Memory B cell (primary cell): ENCODE measurements at places on chromosomes 11 and 22.

DNA sequence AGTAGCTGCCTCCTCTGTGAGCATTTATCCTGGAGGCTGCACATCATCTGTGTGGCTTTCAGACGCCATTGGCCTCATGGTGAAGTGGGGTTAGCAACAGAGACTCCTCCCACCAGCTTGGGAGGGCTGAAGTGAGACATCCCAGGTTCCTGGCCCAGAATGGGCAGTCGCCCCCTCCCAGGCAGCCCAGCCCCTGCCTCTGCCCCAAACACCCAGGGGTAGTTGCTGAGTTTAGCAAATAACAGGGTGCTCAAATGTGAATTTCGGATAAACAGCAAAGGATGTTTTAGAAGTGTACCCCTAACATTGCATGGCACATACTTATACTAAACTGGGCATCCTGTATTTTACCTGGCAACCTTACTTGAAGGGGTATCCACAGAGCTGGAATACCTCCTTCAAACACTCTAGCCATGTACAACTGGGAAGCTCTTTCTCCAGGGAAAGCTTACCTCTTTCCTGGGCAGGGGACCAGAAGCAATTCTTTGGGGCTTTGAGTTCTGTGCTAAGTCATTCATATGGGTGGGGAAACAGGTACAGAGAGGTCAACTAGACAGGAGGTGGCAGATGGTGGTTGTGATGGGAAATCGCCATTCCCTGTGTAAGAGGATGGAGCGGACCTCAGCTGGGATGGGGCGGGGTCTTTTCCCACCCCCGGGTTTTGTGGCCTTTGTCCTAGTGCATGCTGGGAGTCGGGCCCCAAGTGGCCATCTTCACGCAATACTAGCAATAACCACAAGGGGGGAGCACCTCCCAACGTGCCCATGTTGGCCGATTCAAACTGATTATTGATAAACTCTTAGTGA lies 19.3 kb downstream of the MTFP1 start:
- DNase-seq, result no peak

DNA sequence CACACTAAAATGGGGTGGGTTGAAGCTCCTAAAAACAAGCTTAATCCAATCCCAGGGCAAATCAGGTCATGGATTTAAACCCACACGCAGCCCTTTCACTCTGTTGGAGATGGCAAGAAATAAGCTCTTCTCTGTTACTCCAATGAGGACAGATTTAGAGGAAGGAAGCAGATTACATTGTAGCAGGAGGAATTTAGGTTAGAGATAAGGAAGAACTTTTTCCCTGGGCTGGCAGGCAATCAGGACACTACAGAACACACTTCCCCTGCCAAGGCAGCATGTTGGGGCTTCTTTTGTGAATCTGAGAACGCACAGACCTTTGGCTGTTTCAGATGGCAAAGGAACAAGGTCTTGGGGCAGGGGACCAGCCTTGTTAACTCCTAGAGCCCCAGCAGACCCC lies 46.2 kb downstream of the C11orf58 start:
- no peak for DNase-seq

DNA sequence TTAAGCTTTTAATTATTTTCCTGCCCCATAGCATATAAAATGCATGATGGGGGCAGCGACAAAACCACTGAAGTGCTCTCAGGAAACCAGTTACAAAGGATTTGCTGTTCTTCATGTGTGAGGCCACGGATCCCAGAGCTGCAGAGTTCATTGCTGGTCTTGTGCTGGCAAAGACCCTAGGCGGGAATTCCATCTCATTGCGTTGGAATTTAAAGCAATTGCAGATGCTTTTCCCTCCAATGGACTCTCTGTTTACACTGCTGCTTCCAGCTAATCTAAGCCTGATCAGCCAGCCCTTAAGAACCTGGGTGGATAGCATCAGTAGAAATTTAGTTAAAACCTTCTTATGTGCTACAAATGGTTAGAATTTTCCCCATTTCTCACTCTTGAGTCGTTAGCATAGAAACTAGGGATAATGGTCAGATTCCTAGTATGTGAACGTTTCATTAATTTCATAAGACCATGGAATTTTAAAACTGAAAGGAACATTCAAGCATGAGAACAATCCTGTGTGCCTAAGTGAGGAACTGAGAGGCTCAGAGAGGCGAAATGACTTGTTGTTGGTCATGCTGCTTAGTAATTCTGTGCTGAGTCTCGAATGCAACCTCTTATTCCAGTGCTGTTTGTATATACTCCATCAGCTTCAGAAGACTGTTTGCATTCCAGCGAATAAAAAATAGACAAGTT lies 36.1 kb upstream of the ADSL start:
- no peak for DNase-seq

DNA sequence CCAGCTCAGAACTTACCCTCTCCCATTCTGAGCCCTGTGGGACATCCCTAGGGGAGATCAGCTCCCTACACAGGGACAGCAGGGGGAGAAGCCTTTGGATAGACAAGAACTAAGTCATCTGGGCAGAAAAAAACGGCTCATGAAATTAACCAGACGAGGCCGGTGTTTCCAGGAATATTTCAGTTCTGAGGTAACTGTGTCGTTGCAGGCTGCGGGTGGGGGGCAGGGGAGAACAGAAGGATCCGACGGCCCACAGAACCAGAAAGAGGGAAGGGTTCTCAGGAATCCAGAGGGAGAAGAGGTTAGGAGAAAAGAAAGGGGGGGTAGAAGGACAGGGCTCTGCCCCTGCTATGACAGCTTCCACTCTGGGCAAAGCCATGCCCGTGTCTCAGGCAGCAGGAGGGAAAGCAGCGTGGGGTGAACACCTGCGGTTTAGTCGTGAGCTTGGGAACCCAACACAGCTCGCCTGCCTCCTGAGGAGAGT lies 3.6 kb downstream of the CLCF1 start:
- DNase-seq, result no peak

DNA sequence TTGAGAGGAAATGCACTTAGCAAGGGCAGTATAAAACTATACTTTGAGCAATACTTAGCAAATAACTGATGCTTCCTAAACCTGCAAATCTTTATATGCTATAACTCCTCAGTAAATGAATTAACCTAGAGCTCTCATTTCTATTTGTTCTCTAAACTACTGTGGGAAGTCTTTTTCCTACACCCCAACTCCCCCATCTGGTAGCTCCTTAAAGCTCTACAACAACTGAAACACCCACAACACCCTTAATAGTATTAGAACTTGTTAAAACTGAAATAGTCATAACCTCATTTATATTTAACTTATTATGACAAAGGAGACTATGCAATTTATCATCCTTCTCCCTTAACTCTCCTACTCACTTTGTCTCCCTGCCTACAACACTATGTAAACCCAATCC lies 43.4 kb downstream of the GUCY1A2 start:
- DNase-seq, result no peak

DNA sequence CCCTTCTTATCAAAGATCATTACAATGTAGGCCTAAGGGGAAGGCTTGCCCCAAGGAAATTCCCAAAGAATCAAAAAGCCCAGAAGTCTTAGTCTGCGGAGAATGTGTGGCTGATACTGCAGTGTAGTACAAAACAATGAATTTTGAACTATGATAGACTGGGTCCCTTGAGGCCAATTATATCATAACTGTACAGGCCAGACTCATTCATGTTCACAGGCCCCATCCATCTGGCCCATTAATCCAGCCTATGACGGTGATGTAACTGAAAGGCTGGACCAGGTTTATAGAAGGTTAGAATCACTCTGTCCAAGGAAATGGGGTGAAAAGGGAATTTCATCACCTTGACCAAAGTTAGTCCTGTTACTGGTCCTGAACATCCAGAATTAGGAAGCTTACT lies 35.2 kb downstream of the IGLL1 start:
- no peak for DNase-seq

DNA sequence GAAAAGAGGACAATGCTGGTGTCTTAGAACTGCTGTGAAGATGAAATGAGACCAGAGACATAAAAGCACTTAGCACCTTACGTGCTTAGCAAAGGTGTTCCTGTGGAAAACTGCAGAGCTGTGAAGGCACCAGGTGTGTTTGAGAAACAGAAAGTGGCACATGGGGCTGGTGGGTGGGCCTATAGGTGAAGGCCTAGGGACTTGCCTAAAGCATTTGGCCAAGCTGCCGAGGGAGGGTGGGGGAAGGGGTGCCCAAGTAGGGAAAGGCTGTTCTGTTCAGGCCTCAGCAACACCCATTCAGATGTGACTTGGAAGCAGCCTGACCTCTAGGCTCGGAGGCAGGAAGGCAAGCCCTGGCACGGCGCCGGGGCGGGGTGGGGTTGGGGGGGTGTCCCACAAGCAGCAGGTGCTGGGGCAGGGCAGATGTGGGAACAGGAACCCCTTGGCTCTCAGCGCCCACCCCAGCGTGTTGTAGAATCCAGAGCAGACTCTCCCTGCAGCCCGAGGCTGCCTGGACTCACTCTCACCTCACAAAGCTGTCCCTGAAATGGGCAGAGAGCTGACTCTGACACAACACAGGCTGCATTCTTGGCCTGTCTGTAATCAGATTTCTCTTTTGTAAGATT lies 366.7 kb upstream of the NARS2 start:
- DNase-seq, result no peak
